ENCODE measurements at places on chromosomes 13 and 19. TPM values are rescaled to one million over a fixed set of nuclear protein-coding genes. Genes with fewer than 3 reads are reported as not detected.

Gene ANKRD24
- total RNA-seq, result 0.49 TPM

Gene SPACA6
- 9.1 TPM for total RNA-seq

Gene THAP8
- total RNA-seq, result 8.9 TPM

Gene MYO1F
- 2.8 TPM for total RNA-seq

Gene LRFN3
- total RNA-seq, result 5.8 TPM

Gene ZNF548
- total RNA-seq, result 30.2 TPM

Gene TNFSF9
- total RNA-seq, result 5.7 TPM

Gene PBX4
- 3.4 TPM for total RNA-seq

Gene MCF2L
- 2.1 TPM for total RNA-seq

Gene PRTN3
- not detected for total RNA-seq

Gene OR4F17
- not detected for total RNA-seq

Gene IFNL4
- not detected for total RNA-seq

Gene ZNF490
- 5.8 TPM for total RNA-seq

Gene IZUMO2
- total RNA-seq, result not detected

Gene LGI4
- 1.3 TPM for total RNA-seq

Gene MYPOP
- total RNA-seq, result 1.6 TPM

Gene FFAR2
- total RNA-seq, result not detected

Gene DNAJC15
- 10.2 TPM for total RNA-seq

Gene ZNF20
- 4.5 TPM for total RNA-seq

Gene SLC46A3
- 8.4 TPM for total RNA-seq

Gene LRG1
- total RNA-seq, result not detected

Gene CYP2A6
- total RNA-seq, result not detected

Gene HSH2D
- not detected for total RNA-seq

Gene ZIC2
- total RNA-seq, result not detected

Gene PRKCG
- total RNA-seq, result 0.12 TPM

Gene DHDH
- not detected for total RNA-seq

Gene KIR3DL1
- total RNA-seq, result not detected

Gene CABP5
- total RNA-seq, result not detected

Gene PRR22
- 0.49 TPM for total RNA-seq

Gene CALR3
- not detected for total RNA-seq

Gene ATCAY
- total RNA-seq, result not detected

Gene MAP4K1
- total RNA-seq, result not detected

Gene ZNF136
- 11.3 TPM for total RNA-seq

Gene IGLON5
- total RNA-seq, result not detected

Gene KCTD4
- 4.6 TPM for total RNA-seq

Gene CCDC70
- total RNA-seq, result not detected

Gene ZNF383
- 7.7 TPM for total RNA-seq

Gene FXYD5
- 53.2 TPM for total RNA-seq

Gene KANK2
- total RNA-seq, result 380 TPM

Gene NMRK2
- not detected for total RNA-seq

Gene GAPDHS
- not detected for total RNA-seq

Gene JAK3
- total RNA-seq, result 5.6 TPM

Gene GSX1
- total RNA-seq, result not detected

Gene ZNF382
- total RNA-seq, result 12.9 TPM

Gene C19orf67
- not detected for total RNA-seq

Gene ZNF556
- total RNA-seq, result 0.12 TPM

Gene HNRNPA1L2
- total RNA-seq, result 2.4 TPM

Gene ADGRE1
- total RNA-seq, result not detected

Gene RPL18A
- total RNA-seq, result 1,248 TPM

Gene ADGRE2
- total RNA-seq, result not detected

Gene ZNF765
- 16.5 TPM for total RNA-seq

Measured in hair follicle dermal papilla cell (primary cell).